Naive B cell (primary cell): ENCODE measurements at places on chromosomes 12 and 14. TPM values are rescaled to one million over a fixed set of nuclear protein-coding genes. Genes with fewer than 3 reads are reported as not detected.

The EEF1AKMT3 gene
- not detected for polyA plus RNA-seq

The CRACR2A gene
- polyA plus RNA-seq, result not detected

The SOCS2 gene
- 0.55 TPM for polyA plus RNA-seq

The C14orf119 gene
- 77.6 TPM for polyA plus RNA-seq

The TBC1D30 gene
- 0.92 TPM for polyA plus RNA-seq

The PLEKHD1 gene
- polyA plus RNA-seq, result not detected

GRCh38 chr12:53810950-53811349, 59.2 kb upstream of the CISTR start:
- H3K4me3 ChIP-seq, result no peak overlapping the region
- no peaks in the 10 kb centered on the region for H3K36me3 ChIP-seq
- peaks cover 6% of the 10 kb centered on the region for H3K27me3 ChIP-seq
- no peaks in the 10 kb centered on the region for H3K4me1 ChIP-seq
- DNase-seq, result no peak
- H3K27ac ChIP-seq, result no peak overlapping the region

DNA sequence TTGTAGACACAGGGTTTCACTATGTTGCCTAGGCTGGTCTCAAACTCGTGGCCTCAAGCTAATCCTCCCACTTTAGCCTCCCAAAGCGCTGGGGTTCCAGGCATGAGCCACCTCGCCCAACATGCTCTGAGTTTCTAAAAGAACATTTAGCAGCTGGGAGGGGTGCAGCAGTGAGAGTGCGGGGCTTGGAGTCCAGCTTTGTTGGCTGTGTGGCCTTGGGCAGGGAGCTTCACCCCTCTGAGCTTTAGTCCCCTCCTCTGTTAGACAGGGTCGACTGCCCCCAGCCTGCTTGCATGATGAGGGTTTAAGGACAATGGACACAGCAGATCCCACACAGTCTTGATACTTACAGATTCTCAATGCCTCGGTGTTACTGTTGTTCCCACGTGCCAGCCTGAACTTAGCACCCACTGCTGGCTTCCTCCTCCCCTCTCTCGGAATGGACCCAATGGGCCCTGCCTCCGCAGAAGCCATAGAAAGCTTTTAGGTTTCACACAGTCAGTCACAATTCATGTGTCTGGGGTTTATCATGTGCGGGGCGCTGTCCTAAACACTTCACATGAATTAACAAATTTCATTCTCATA, 54.6 kb downstream of the PSMA6 start:
- DNase-seq, result no peak
- H3K4me3 ChIP-seq, result no peak overlapping the region
- H3K27ac ChIP-seq, result no peak overlapping the region
- no peaks in the 10 kb centered on the region for H3K36me3 ChIP-seq
- peaks cover 8% of the 10 kb centered on the region for H3K27me3 ChIP-seq

DNA sequence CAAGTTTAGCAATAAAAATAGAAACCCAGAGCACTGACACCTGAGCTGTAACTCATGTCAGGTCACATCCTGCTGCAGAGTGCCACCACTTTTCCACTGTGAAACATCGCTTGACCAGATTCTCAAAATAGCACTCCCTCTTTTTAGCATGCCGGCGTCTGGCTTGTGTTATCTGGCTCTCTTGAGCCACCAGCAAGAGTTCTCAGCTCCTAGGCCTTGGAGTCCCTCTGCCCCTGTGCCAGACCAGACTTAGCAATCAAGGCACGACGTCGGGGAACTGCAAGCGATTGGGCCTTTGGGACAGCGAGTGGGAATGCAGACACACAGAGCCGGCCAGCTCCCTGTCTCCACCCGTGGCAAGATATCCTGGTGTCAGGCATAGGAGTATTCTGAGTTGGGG, 52.5 kb downstream of the SPIC start:
- no peak for DNase-seq
- H3K27ac ChIP-seq, result no peak overlapping the region
- no peak overlapping the region for H3K4me3 ChIP-seq
- no peaks in the 10 kb centered on the region for H3K36me3 ChIP-seq

- peak overlapping the region; percentile 90 for H3K4me3 ChIP-seq
- H3K36me3 ChIP-seq, result no peaks in the 10 kb centered on the region
- no peak for DNase-seq
These were observed 9.9 kb upstream of the SLC38A2 start for GRCh38 chr12:46382408-46382963.

GRCh38 chr14:91417983-91418386, 365 bp upstream of the CCDC88C start:
- peaks cover 10% of the 10 kb centered on the region for H3K36me3 ChIP-seq
- peaks cover 47% of the 10 kb centered on the region for H3K4me1 ChIP-seq
- H3K27ac ChIP-seq, result peak overlapping the region; percentile 98
- no peaks in the 10 kb centered on the region for H3K27me3 ChIP-seq
- H3K4me3 ChIP-seq, result peak overlapping the region; percentile 85
- peak; percentile 81 for DNase-seq

DNA sequence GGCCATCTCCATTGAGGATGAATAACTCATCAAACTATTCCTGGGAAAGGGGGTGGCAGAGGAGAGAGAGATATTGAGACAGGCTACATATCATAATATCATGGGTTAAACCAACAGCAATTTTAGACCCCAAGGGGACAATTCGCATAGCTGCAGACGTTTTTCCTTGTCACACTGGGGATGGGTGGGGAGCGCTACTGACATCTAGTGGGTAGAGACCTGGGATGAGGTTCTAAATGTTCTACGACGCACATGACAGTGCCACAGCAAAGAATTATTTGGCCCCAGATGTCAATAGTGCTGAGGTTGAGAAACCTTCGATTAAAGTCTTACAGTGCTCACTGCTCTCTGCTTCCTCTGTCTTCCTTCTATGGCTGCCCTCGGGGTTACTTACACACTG, 425.6 kb downstream of the NRXN3 start:
- no peak overlapping the region for H3K27ac ChIP-seq
- H3K36me3 ChIP-seq, result no peaks in the 10 kb centered on the region
- no peak for DNase-seq
- H3K4me3 ChIP-seq, result no peak overlapping the region

DNA sequence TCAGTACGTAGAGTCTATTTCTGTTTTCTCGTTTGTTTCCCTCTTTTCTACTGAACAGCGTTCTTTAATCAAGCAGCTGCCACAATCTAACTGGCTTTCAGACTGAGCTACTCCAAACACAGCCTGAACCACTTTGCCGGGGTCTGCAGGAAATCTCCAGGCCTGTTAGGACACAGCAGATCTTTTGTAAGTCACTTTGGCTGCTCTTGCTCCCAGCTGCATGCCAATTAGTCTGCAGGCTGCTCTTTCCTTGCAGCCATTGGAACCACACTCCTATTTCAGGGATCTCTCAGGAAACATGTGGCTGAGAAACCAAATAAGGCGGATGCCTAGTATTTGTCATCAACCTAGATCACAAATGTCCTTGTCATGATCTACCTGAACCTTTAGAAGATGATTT, 73.6 kb downstream of the TMTC1 start:
- DNase-seq, result no peak
- no peaks in the 10 kb centered on the region for H3K4me1 ChIP-seq
- H3K4me3 ChIP-seq, result no peak overlapping the region
- no peak overlapping the region for H3K27ac ChIP-seq
- H3K27me3 ChIP-seq, result peaks cover 5% of the 10 kb centered on the region

DNA sequence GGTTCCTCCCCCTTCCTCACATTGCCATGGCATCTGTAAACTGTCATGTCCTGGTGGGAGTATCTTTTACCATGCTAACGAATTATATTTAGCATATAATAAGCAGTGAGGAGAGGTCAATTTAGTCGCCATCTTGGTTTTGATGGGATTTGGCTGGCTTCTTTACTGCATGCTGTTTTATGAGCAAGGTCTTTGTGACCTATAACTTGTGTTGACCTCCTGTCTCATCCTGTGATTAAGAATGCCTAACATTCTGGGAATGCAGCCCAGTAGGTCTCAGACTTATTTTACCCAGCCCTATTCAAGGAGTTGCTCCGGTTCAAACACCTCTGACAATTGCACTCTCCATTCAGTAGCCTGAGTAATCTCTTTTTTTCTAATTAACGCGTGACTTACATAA, 2.1 kb upstream of the EIF4B start:
- no peaks in the 10 kb centered on the region for H3K36me3 ChIP-seq
- DNase-seq, result no peak
- H3K4me1 ChIP-seq, result peaks cover 30% of the 10 kb centered on the region
- no peaks in the 10 kb centered on the region for H3K27me3 ChIP-seq
- no peak overlapping the region for H3K27ac ChIP-seq

DNA sequence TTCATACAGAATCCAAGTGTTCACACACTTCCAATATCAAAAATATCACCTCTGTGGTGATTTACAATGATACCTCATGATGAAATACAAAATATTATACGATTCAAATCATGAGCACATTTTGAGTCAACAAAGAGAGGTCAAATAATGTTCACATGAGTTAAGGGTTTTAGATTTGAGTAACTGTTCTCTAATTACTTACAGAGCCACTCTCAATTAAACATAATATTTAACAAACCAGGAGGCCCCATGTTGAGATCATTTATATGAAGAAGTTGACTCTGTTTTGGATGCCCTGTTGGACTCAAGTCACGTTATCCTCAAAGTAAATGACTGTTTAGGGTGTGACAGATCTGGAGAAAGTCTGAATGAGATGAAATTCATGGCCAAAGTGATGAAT, 53.5 kb downstream of the NUAK1 start:
- no peak for DNase-seq
- no peak overlapping the region for H3K27ac ChIP-seq
- H3K36me3 ChIP-seq, result no peaks in the 10 kb centered on the region
- H3K4me3 ChIP-seq, result no peak overlapping the region
- H3K4me1 ChIP-seq, result no peaks in the 10 kb centered on the region

- no peak for DNase-seq
- H3K4me1 ChIP-seq, result no peaks in the 10 kb centered on the region
- no peaks in the 10 kb centered on the region for H3K27me3 ChIP-seq
- H3K36me3 ChIP-seq, result no peaks in the 10 kb centered on the region
- no peak overlapping the region for H3K4me3 ChIP-seq
These were observed 736.4 kb upstream of the LRFN5 start for GRCh38 chr14:40870252-40870651.

- DNase-seq, result no peak
- no peaks in the 10 kb centered on the region for H3K27me3 ChIP-seq
- H3K36me3 ChIP-seq, result peaks cover 4% of the 10 kb centered on the region
These were observed 23.3 kb downstream of the TPCN1 start for GRCh38 chr12:113244478-113244958.

GRCh38 chr14:88841741-88842140, 17.3 kb downstream of the TTC8 start:
- peaks cover 8% of the 10 kb centered on the region for H3K27me3 ChIP-seq
- no peak overlapping the region for H3K27ac ChIP-seq
- no peak overlapping the region for H3K4me3 ChIP-seq
- DNase-seq, result no peak
- H3K4me1 ChIP-seq, result no peaks in the 10 kb centered on the region

- H3K4me1 ChIP-seq, result no peaks in the 10 kb centered on the region
- no peak for DNase-seq
- no peaks in the 10 kb centered on the region for H3K27me3 ChIP-seq
- no peak overlapping the region for H3K27ac ChIP-seq
- peaks cover 21% of the 10 kb centered on the region for H3K36me3 ChIP-seq
These were observed 21.6 kb upstream of the CDK2AP1 start for GRCh38 chr12:123293178-123293760.

- no peak overlapping the region for H3K27ac ChIP-seq
- H3K27me3 ChIP-seq, result no peaks in the 10 kb centered on the region
- no peaks in the 10 kb centered on the region for H3K4me1 ChIP-seq
- H3K36me3 ChIP-seq, result no peaks in the 10 kb centered on the region
These were observed 709.0 kb upstream of the FOXG1 start for GRCh38 chr14:28057359-28058296.

GRCh38 chr12:66236969-66237368, 48.0 kb downstream of the IRAK3 start:
- no peak for DNase-seq
- peak overlapping the region; percentile 18 for H3K4me3 ChIP-seq
- H3K27me3 ChIP-seq, result no peaks in the 10 kb centered on the region
- H3K4me1 ChIP-seq, result peaks cover 38% of the 10 kb centered on the region
- H3K27ac ChIP-seq, result no peak overlapping the region
- no peaks in the 10 kb centered on the region for H3K36me3 ChIP-seq

DNA sequence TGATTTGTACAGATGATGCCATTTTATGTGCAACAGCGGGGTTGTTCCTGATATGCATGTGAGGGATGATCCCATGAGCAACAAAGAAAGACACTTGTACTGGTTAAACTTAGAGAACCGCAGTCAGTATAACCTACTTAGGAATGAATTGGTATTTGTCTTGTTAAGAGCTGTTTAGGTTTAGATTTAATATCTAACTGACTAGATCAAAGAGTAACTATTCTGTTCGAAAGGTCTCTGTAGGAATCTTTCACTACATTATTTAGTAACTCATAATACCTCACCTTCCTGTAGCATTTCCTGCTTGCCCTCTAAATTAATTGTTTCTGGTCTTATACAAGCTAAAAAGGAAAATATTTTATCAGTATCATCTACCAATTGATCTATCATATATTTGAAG, 350.4 kb downstream of the TRHDE start:
- H3K4me3 ChIP-seq, result no peak overlapping the region
- no peaks in the 10 kb centered on the region for H3K36me3 ChIP-seq
- no peak for DNase-seq

DNA sequence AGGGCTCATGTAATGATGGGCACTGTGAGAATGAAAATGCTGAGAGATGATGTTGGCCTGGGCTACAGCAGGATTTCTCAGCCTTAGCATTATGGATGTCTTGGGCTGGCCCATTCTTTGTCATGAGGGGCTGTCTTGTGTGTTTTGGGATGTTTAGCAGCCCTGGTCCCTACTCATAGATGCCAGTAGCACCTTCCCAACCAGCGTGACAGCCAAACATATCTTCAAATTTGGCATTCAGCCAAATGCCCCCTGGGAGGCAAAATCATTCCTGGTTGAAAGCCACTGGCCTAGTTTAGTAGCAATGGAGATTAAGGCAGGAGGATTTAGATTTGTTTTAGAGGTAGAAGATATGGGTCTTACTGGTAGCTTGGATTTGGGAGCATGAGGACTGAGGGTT, 26.6 kb downstream of the UBE3B start:
- H3K27me3 ChIP-seq, result no peaks in the 10 kb centered on the region
- H3K4me3 ChIP-seq, result no peak overlapping the region
- no peak overlapping the region for H3K27ac ChIP-seq
- H3K4me1 ChIP-seq, result no peaks in the 10 kb centered on the region

DNA sequence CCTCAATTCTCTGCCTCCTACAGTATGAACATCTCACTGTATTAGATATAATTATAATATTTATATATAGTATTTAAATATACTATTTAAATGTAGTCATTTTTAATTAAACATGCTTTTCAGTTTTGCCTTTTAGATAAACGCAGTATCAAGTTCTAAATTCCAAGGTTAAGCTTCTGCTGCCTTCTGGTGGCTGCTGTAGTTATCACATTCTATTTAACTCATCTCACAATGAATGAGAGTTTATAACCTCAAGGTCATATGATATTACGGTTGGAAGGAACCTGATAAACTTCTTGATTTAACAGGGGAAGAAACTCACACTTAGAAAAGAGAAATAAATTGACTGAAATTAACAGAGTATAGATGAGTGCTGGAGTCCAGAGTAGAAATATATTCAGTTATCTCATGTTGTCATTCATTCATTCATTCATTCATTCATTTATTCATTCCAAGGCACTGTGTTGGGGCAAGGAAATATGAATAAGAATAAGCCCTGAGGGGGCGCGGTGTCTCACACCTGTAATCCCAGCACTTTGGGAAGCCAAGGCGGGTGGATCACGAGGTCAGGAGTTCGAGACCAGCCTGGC, 31.9 kb downstream of the GUCY2C start:
- peaks cover 27% of the 10 kb centered on the region for H3K4me1 ChIP-seq
- H3K27me3 ChIP-seq, result no peaks in the 10 kb centered on the region
- DNase-seq, result peak; percentile 61
- no peak overlapping the region for H3K4me3 ChIP-seq

GRCh38 chr12:13080266-13080665, 23.2 kb downstream of the GSG1 start:
- no peak overlapping the region for H3K4me3 ChIP-seq
- H3K27ac ChIP-seq, result no peak overlapping the region
- DNase-seq, result no peak
- H3K27me3 ChIP-seq, result no peaks in the 10 kb centered on the region
